NCI-H1105 treated with DMSO at 0.1 percent for 48 hours (cell line): ENCODE measurements at places on chromosomes 4 and X.

DNA sequence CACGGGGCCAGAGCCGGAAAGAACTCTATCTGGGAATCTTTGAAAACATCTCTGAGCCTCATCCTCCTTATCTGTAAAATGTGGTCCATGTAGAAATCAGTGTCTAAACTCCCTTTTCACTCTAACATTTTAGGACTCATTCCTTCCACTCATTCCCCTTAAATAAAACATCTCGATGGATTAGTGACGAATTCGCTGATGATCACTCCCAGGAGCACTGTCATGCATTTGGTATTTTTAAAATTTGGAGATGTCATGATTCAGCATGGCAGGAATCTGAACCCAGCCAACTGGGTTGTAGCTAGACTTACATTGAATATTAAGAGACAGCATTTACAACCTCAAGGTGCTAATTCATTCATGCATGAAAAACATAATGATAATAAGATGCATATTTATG, 88.1 kb downstream of the SPANXN3 start:
- DNase-seq: no peak

DNA sequence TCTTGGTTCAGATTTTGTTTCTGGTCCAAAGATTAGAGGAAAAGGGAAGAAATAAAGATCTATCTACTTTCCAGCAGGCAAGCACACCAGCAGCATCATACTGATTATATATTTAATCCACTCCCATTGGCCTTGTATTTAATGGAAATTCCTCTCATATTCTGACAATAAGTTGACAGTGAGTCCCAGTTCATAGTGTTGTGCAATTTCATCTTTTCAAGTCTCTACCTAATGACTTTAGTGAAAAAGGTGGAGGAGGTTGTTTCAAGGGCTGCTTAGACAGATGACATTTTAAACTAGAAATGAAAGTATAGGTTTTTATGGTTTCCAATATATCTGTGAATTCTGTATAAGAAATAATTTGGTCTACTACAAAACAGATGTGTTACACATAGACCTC, 298.6 kb downstream of the PABPC4L start:
- DNase-seq: no peak

DNA sequence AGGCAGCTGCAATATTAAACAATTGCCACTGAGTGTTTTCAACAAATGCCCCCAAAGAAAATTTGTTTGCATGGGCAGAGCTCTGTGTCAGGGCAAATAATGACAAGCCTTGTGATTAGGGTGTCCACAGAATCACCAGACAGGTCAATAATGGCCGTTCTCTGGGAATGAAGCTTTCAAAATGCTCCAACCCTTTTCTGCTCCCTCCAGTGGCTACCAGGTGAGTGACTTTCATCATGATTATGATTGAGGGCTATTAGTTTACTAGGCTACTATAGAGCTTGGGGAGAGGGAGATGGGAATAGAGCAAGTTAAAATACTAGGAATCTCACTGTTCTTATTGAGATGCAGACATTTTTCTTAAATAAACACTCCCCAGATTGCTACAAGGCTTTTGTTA, 23.5 kb downstream of the IRS4 start:
- no peak for DNase-seq

DNA sequence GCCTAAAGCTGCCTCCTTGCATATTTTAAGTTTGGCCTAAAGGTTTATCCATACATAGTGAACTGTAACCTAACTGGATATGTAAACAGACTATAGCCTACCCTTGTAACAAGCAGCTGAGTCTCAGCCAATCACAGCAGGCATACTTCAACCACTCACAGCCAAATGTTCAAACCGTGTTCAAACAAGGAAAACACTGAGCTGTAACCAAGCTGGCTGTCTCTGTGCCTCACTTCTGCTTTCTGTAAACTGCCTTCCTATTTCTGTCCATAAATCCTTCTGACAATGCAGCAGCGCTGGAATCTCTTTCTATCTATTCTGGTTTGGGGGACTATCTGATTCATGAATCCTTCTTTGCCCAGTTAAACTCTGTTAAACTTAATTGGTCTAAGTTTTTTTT, 16.4 kb downstream of the DSPP start:
- DNase-seq: no peak

DNA sequence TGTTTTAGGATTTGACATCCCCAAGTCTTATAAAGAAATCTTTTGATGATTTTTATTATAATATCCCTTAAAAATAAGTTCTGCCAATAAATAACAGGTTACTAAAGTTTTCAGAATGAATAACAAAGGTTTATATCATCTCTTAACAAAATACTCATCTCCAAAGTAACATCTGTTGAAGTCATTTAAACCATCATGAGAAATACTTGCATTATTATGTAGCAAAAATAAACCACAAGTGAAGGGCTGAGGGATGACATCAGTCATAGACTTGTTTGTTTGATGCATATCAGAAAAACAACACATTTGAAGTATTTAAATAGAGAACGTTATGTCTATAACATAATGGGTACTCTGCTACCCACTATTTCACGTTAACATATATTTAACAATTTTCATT, 114.9 kb downstream of the SPOCK3 start:
- no peak for DNase-seq

DNA sequence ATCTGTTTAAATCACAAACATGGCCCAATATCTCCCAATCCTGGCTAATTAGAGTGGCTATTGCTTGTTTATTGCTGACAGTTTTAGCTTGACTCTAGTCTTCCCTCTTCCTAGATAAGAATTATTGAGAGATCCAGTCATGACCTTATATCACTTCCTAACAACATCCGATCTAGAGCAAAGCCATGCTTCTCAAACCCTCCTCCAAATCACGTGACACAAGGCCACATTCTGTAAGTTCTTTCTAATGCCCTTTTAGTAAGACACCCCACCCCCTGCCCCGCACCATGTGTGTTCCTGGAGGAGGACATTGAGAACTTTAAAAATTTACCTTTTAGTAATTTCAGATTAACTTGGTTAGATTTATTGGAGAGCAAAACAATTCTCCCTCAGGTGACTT, 40.6 kb upstream of the RASSF6 start:
- no peak for DNase-seq

- DNase-seq: no peak
Observed at GRCh38 chr4:150206954-150207353, 128.7 kb downstream of the DCLK2 start.

DNA sequence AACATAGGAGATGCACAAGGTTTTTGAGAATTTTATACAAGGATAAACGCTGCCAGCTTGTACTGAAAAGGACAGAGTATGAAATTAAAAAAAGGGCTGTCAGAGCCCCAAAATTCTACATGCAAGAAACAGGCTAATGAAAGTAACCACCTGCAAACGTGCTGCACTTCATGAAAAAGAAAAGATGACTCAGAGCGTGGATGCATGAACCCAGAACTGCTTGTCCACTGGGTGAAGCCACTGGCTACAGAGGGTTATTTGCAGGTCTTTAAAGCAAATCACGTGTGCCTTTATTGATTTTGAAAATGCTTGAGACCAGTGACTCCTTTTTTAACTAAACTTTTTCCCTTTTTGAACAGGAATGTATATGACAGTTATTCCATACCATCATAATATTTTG, 25.3 kb upstream of the FRMD7 start:
- DNase-seq: no peak

DNA sequence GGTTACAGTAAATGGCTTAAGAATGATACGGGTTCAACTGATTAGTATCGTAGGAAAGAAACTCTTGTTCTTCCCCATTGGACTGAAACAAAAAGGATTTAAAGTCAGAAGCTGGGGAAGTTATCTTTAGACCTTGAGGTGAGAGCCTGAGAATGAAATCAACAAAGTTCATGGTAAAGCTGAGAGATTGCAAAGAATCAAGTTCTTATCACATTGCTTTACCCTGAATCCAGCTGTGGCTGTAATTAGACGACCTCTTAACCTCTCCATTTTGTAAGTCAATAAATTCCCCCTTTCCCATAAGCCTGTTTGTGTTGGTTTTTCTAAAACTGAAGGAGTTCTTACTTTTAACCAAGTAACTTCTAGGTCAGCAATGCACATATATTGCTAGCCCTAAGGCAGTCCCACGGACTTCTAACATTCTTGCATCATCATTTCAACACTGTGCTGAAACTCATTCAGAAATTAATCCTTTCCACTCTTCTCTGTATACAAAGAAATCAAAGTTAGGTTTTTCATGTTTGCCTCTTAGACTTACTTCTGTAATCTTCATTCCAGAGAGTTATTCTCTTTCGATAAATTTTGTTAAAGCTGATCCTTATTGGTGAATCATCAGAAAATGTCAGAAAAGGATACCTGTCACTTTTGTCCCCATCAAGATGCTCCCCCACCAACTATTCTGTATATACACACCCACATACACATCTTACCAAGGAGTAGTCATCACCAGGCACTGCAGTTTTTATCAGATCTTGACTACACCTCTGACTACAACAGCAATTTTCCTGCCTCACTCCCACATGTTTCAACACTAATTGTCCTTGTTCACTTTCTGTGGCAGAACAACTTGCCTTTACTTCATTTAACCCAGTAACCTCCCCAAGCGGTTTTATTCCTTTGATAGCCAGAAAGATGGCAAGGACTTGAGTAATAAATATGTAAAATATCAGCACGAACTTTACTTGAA, 77.9 kb upstream of the STK26 start:
- DNase-seq: no peak

- peak; percentile 1 for DNase-seq
Observed at GRCh38 chrX:69987691-69988090, 62.0 kb downstream of the AWAT2 start.

GRCh38 chr4:30802622-30803323, 82.6 kb downstream of the PCDH7 start:
- no peak for DNase-seq

- DNase-seq: no peak
Observed at GRCh38 chr4:79317711-79318110, 8.2 kb downstream of the NAA11 start.

- DNase-seq: no peak
Observed at GRCh38 chrX:4762196-4762595, 1048.7 kb upstream of the PRKX start.

- no peak for DNase-seq
Observed at GRCh38 chr4:5222047-5222446, 170.8 kb downstream of the STK32B start.

- DNase-seq: no peak
Observed at GRCh38 chrX:115595049-115595448, 34.1 kb downstream of the PLS3 start.

- peak; percentile 4 for DNase-seq
Observed at GRCh38 chr4:30718641-30719453, 1.3 kb upstream of the PCDH7 start.

DNA sequence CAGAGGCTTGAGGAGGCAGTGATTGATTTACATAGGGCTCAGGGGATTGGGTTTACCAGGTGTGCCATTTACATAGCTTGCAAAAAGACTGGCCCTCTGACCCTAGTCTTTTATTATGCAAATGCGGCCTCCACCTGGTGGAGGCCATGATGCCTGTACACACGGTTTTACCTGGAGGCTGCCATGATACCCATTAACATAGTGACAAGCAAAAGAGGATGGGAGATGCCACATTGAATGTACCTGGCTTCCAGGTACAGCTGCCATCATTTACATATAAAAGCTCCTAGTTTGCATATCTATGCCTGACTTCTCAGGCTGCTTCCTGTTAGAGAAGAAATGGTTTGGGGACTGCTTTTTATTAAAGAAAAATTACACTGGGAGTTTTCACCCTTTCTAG, 72.0 kb downstream of the NEXMIF start:
- no peak for DNase-seq

DNA sequence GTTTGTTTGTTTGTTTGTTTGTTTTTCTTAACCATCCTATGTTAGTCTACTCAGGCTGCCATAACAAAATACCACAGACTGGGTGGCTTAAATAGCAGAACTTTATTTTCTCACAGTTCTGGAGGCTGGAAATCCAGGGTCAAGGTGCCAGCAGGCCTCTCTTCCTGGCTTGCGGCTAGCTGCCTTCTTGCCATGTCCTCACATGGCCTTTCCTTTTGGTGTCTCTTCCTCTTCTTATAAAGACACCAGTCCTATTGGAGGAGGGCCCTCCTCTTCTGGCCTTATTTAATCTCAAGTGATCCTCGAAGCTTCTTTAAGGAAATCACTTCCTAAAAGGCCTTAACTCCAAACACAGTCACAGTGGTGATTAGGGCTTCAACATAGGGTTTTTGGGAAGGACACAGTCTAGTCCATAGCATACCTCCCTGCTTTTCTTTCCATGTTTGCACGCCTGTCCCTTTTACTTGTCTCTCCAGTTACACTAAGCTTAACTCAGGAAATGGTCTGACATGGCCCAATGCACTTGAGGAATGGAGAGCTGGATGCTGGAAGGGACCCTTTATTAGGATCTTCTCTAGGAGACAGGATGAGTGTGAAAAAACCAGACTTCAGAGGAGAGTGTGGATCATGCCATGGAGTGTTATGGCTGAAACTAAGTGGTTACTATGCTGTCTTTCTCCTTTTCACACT, 36.0 kb upstream of the MGST2 start:
- DNase-seq: no peak

GRCh38 chrX:15495801-15496200, 2.7 kb upstream of the PIR start:
- no peak for DNase-seq

GRCh38 chr4:40423735-40424134, 88.6 kb downstream of the CHRNA9 start:
- no peak for DNase-seq

DNA sequence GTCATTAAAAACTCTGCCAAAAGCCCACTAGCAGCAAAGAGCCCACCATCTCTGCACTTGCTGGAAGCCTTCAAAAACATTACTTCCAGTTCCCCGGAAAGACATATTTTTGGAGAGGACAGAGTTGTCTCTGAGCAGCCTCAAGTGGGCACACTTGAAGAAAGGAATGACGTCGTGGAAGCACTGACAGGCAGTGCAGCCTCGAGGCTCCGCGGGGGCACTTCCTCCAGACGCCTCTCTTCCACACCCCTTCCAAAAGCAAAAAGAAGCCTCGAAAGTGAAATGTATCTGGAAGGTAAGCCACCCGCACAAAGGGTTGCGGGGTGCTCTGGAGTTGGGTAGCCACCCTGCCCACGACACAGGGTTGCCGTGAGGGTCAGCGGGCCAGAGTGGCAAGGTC, 25.9 kb downstream of the OFD1 start:
- DNase-seq: no peak

DNA sequence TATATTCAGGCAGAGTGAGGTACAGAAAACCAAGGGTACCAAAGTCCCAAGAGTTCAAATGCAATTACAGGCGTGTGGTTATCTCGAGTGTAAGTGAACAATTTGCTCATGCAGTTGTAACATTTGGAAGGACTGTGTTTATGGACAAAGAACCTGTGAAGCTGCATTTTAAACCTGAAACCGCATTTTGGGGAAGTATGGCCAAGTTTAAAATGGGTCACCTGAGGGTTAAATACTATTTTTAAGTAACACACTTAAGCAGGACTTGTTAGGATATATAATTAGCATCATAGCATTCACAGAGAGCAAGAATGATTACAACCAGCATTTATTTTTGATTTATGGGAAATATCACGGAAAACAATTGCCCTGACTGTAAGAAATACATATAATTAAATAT, 79.1 kb upstream of the LCORL start:
- no peak for DNase-seq

- DNase-seq: no peak
Observed at GRCh38 chr4:136526517-136526916, 1005.8 kb downstream of the PCDH18 start.

- no peak for DNase-seq
Observed at GRCh38 chr4:95957054-95957453, 117.2 kb downstream of the PDHA2 start.

- peak; percentile 72 for DNase-seq
Observed at GRCh38 chr4:5940470-5941203, 47.8 kb upstream of the CRMP1 start.

- no peak for DNase-seq
Observed at GRCh38 chrX:135437867-135438733, 16.4 kb downstream of the SMIM10L2A start.
